Gastroesophageal sphincter (tissue), 4 donors: ENCODE measurements at places on chromosomes 12 and 14.

- ATAC-seq, result peak; percentile 66
These were observed 10.8 kb downstream of the TMEM52B start for GRCh38 chr12:10189653-10190052.

- ATAC-seq, result no peak
These were observed 28.9 kb downstream of the SLC15A4 start for GRCh38 chr12:128794661-128795529.

DNA sequence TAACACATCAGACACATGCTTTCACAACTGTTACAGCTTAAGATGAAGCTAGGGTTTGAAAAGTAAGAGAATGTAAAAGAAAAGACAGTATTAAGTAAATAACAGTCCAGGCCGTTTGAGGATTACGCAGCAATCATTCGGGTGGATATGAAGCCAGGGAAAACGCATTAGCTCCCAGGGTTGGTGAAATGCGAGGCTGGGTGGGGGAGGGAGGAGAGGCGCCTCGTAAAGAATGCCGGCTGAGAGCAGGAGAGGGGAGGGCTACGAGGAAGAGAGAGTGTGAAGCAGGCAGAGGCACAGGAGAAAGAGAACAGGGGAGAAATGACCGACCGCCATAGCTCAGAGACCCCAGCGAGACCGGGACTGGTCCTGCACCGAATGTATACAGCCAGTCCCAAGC, 73.0 kb downstream of the IQSEC3 start:
- no peak for ATAC-seq

DNA sequence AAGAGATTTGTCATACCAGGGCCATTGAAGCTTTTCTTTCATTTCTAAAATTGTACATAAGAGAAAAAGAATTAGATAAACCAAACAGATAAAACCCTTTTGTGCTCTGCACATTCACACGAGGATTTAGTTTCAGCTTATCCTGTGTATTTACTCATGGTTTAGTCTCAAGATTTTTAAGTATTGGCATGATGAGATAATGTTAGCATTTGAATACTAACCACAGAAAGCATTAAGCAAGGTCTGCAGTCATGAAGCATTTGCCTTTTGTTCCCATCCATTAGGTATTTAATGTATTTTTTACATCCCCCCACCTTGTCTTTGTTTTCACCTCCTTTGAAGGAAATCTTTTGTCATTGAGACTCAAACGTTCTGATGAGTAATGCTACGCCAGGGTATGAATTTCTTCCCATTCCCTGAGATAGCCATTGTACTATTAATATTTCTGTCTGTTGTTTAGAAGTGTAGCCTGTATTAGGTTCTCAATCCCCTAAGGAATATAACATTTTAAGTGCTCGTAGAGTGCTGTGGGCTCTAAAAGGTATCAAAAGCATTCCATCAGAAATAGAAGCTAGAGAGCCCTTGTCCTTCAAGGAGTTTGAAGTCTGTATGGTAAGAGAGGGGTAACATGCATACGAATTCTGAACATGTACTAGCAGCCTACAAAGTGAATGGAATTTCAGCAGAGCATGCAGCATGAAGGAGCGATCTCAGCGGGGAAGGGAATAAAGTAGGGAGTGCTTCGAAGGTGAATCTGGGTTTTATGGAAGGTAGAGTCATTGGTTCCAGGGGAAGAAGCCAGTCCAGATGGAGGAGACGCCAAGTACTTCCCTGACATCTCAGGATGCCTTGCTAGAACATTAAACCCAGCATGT, 22.3 kb downstream of the CRADD start:
- ATAC-seq, result no peak

- ATAC-seq, result no peak
These were observed 38.0 kb upstream of the PPFIA2 start for GRCh38 chr12:81797100-81797499.

DNA sequence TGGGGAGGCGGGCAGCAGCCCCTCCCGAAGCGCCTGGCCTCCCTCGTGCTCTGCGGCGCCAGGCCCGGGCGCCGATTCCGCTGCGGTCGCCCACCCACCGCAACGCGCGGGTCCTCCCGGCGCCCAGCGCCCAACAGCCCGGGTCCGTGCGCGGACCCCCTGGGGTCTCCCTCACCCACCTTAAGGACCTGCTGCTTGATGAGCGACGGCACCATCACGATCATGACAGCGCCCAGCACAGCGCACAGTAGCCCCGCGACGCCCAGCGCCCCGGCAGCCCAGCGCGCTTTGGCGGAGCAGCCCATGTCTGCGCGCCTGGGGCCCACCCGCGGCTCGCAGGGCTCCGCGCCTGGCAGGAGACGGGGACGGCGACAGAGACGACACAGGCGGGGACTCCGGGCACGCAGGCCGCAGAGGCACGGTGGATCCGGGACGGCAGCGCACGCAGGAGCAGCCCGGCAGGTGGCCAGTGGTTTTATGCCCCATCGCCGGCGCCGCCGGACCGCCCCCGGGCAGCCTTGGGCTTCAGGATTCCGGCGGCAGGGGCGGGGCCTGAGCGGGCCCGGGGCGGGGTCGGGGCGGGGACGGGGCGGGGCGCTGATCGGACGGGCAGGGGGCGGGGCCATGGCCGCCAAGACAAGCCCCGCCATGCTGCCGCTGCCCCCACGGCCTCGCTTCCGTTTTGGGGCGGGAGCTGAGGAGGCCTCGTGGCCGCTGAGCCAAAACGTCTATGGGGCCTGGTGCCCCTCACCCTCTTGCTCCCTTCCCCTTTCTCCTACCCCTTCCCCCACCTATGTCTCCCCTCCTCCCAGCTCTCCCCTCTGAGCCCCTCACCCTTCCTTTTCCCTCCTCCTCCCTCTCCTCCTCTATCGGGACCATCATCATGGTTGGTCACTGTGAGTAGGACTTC, at the start of gene SCARB1:
SCARB1 (minus strand) TSS at position 449 of the 910 bp plus-strand sequence; CDS start at position 305, 144 bp downstream.
- ATAC-seq, result peak; percentile 92
